ENCODE measurements at places on chromosomes 11 and 22.

- DNase-seq = peak; percentile 41
Observed at GRCh38 chr11:102007567-102008437, 39.4 kb upstream of the CFAP300 start.

GRCh38 chr11:9130297-9130696 lies 38.9 kb upstream of the SCUBE2 start:
- DNase-seq = no peak

GRCh38 chr22:37880668-37881440 lies 25.2 kb upstream of the MICALL1 start:
- DNase-seq = no peak

GRCh38 chr22:27399161-27399560 lies 402.4 kb downstream of the MN1 start:
- DNase-seq = no peak

DNA sequence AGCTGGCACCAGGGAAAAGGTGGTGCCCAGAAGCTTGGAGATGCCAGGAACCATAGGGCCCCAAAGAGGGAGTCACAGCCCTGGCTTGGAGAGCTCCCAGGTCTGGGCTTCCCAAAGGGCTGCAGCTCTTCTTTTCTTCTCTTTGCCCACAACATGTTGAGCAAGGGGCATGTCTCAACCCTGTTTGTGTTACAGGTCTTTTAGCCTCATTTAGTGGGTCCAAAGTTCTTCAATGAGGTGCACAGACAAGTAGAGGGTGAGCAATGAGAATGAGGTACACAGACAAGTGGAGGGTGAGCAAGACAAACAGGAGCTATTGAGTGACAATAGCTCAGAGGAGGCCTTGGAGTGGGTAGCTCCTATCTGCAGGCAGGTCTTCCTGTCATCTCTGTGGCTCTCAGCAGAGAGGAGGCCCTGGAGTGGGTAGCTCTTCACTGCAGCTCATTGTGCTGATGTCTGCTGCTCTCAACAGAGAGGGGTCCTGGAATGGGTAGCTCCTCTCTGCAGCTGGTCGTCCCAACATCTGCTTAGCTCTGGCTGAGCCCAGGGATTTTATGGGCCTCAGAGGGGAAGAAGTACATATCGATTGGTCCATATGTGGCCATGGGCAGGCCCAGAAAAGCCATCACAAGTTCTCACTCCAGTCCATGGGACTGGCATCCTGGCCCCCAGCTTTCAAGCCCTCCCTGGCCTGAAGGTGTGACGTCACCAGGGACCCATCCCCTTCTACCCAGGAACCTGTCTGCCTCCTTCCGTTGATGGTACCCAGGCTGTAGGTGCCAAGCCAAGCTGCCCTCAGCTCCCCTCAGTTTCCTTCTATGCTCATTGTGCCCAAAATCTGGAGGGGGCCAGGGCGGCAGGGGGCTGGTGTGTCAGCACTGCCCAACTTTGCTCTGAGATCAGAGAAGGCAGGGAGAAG lies 34.9 kb downstream of the WBP2NL start:
- no peak for DNase-seq

- DNase-seq = no peak
Observed at GRCh38 chr11:94130298-94131046, 1.8 kb downstream of the PANX1 start.

DNA sequence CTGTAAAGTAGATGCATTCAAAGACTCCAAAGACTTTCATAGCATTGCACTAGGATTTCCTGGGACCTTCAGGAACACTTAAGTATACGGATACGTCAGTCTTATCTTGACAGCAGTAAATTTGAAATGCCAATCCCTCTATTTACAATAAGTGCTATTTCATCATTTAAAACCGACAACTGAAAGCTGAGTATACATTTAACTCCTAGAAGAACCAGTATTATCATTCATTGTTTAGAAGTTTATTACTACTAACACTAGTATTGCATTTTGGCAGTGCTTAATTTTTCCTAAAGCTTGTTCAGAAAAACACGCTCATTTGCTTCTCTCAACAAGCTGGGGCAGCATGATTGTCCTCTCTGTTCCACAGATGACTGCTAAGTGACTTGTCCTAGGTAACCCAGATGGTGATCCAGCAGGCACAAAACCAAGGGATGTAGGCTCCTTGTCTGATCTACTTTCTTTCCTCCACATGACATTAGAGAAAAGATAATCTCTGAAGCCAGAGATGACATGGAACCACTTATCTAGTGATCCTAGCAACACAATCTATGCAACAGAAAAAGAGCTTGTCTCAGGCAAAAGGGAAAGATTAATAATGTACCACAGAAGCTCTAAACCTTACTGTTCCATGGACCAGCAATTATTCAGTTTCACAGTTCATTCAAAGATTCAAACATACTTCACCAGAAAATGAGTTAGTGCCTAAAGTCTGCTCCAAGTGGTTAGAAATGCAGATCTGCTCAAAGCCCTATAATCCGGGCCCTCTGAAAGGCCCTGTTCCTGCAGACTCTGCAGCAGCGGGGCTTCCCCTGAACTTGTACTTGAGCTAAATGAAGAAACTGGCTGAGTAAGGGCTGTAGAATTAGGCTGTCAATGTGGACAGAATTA lies 5.2 kb downstream of the MAML2 start:
- no peak for DNase-seq

- DNase-seq = no peak
Observed at GRCh38 chr11:19244621-19245020, 3.9 kb upstream of the E2F8 start.

DNA sequence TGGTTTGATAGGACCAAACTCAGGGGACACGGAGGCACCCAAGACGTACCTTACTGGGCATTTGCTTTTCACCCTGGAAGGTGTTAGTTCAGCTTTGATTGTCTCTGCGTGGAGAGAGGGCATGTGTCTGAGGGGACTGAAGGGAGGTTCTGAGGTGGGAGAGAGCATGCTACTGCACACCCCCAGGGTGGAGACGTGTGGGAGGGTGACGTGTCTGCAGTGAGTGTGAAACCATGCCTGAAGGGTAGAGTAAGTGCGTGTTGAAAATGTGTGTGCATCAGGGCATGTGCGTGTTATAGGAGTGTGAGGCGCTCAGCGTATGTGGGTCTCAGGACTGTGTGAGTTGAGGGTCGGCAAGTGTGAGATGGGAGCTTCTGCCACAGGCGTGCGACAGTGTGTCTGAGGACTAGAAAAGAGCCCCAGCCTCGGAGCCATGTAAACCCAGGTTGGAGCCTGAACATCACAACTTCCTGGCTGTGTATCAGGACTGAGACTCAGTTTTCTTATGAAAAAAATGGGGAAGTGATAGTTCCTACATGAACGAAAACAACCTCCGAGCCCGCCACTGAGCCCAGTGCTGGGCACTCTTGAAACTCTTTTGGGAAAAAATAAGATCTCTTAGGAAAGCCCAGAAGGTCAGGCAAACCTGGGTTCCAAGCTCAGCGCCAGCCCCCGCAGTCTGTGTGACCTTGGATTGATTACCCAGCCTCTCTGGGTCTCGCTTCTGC lies 11.8 kb upstream of the KCNJ11 start:
- DNase-seq = no peak

- DNase-seq = no peak
Observed at GRCh38 chr22:38220653-38221386, 19.0 kb downstream of the MAFF start.

DNA sequence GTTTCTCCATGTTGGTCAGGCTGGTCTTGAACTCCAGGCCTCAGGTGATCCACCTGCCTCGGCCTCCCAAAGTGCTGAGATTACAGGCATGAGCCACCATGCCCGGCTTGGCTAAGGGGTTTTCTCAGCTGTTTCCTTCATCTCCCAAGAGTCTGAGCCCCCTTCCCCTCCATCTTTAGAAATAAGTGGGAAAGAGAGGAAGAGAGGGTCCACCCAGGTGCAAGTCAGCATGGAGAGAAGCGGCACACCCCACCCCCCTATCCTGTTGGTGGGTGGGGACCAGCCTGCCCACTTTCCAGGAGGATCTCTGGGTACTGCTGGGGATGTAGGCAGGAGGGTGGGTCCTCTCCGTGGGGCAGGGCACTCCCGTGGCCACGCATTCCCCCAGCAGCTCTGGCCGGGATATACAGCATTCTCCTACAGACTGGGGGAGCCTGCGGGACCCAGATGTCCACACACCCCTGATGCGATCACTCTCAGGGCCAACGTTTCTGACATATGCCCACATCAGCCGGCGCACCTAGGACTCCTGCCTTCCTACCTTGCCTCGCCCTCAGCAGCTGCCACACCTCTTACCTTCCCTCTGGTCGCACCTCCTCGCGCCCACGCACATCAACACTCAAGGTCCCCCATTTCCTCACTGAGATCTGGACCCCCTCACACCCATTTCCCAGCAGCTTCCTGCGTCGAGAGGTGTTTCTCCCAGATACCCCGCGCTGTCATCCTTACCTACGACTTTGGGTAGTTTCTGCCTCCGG lies 8.9 kb downstream of the SCARF2 start:
- DNase-seq = no peak

DNA sequence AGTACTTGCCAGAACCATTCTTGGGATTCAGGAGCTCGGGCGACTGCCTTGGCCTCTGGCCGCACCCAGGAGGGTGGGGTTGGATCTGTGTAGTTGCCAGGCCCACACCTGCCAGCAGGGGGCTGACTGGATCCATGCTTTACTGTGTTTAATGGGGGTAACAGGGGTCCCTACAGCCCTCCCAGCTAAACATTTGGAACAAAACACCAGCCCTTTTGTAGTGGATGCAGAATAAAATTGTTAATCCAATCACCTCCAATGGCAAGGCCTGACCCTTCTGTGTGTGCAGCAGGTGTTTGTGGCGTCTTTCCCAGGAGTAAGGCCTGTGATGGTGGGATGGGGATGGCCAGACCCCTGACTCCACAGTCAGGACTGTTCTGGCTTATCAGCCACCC lies 22.5 kb downstream of the SUN2 start:
- DNase-seq = no peak

GRCh38 chr11:103055221-103055890 lies 36.6 kb downstream of the DCUN1D5 start:
- peak; percentile 23 for DNase-seq

DNA sequence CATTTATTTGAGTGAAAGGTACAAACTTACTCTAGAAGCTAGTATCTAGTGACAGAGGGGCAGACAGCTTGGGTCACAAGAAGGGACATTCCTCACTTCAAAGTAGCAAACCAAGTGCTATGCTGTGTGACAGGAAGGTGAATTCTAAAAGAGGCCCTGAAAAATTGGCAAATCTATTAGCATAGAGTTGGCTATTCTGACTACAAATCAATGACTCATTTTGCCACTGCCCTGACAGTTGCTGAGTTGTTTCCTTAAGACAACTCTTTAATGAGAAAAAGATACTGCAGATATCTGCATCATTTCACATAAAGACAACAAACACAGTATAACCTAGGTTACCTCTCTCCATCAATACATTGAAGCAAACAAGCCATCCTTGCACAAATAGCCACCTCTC lies 524.0 kb upstream of the LRRC4C start:
- DNase-seq = no peak

DNA sequence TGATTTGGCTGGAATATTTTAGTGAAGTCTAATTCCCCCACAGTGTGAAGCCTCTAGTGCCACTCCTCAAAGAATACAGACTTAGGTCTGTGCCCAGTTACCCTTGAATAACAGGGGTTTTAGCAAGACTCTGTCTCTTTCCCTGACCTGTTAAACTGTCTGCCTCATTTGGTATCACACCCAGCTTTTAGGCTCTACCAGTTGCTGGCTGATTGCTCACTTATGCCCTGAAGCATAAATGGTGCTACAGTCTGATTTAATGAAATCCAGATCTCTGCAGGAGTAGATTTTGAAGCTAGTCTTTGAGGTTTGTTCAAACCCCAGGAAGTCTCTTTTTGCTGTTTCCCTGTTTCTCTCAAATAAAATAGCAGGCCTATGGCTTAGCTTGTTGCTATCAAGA lies 45.2 kb upstream of the LIPT2 start:
- DNase-seq = no peak

DNA sequence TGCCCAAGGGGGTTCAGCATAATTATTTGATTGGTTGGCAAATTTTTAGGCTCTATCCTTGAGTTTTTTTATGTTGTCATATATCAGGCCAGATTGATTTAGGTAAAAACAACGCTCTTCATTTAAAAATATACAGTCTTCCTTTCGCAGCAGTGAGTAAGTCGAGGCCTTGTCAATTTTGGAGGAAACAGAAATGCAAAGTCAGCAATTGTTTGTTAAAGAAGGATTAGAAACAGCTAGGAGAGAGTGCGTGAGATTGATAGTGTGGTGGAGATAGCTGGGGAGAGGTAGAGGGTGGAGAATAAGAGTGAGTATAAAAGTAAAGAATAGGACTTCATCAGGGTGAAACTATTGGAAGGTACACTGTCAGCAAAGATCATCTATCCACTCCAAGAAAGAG lies 830.8 kb downstream of the LUZP2 start:
- DNase-seq = no peak

DNA sequence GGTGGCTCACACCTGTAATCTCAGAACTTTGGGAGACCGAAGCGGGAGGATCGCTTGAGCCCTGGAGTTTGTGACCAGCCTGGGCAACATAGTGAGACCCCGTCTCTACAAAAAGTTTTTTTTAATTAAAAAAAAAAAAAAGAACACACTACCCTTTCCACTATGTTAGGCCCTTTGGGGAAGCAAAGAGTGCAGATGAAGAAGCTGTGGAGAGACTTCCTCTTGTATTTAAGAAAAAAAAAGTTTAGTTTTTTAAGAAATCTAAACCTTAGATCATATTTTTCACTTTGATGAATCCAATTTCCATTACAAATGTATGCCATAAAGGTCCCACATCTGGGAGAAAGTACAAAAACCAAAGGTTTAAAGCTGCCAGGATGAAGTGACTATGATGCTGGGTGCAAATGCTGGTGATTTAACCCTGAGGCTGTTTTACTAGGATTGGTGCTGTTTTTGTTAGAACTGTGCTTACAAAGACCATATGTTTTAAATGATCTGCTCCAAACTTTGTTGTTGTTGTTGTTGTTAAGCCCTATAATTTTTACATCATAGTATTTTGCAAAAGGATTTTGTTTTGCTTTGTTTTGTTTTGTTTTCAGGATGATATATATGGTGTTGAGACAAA lies 28.9 kb upstream of the ACER3 start:
- no peak for DNase-seq

- no peak for DNase-seq
Observed at GRCh38 chr11:1140642-1141490, 16.9 kb upstream of the MUC5AC start.

DNA sequence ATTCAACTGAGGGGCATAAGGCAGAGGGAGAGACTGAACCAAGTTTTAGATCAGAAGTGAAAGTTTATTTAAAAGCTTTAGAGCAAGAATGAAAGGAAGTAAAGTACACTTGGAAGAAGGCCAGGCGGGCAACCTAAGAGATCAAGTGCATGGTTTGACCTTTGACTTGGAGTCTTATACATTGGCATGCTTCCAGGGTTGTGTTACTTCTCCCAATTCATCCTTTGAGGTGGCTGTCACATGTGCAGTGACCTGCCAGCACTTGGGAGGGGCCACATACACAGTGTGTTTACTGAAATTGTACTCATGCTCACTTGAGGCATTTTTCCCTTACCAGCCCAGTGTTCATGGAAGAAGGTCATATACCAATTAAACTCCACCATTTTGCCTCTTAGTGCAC lies 30.4 kb downstream of the CYP2R1 start:
- no peak for DNase-seq
